ENCODE measurements at places on chromosomes 5 and 9.

DNA sequence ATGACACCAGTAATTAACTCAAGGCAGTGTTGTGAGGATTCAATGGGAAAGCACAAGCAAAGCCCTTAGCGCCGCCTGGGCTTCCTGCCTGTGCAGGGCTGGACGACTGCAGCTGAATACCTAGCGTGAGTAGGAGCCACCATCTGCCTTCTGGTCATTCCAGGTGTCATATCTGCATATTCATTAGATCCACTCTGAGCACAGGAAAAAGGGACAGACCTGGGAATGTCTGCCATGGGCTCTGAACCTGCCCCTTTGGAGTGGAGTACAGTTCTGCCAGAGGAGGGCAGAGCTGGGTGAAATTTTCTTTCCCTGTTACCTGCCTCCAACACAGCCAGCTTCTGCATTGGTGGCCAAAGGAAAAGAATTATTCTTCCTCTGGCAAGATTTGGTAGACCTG is 298.8 kb downstream of the NSG2 start:
- DNase-seq, result no peak

- no peak for DNase-seq
These were observed 32.9 kb downstream of the OTULINL start for GRCh38 chr5:14614490-14614889.

GRCh38 chr5:24059006-24059405 is 551.6 kb downstream of the PRDM9 start:
- DNase-seq, result no peak

- no peak for DNase-seq
These were observed 84.2 kb downstream of the FNBP1 start for GRCh38 chr9:129958796-129959195.

DNA sequence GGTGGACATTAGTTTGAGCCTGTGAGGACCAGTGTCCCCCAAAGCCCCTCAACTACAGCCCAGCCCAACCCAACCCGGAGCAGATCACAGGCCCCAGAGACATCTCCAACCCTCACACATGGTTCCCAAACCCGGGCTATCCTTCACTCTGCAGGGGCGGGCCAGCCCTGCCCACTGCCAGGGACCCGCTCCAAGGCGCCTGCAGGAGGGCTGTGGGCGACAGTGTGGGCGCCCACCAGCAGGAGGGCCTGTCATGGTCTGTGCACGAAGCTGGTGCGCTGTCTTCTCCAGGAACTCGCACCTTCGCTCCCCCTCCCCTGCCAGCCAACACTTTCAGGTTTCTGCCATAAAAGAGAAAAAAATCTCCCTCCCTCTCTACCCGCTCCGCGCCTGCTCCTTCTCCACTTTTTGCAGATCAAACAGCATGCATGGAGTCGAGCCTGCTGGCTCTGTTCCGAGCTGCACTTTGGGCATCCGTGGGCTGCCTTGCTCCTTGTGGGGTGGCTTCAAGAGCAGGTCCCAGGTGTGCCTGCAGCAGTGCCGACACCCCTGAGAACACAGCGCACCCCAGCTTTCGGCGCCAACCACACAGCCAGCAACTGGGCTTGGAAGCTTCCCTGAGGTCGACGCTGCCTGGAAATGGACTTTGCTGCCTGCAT is 133.7 kb upstream of the PPP1R26 start:
- no peak for DNase-seq

- DNase-seq, result no peak
These were observed 29.3 kb downstream of the TNFAIP8 start for GRCh38 chr5:119385136-119385535.

DNA sequence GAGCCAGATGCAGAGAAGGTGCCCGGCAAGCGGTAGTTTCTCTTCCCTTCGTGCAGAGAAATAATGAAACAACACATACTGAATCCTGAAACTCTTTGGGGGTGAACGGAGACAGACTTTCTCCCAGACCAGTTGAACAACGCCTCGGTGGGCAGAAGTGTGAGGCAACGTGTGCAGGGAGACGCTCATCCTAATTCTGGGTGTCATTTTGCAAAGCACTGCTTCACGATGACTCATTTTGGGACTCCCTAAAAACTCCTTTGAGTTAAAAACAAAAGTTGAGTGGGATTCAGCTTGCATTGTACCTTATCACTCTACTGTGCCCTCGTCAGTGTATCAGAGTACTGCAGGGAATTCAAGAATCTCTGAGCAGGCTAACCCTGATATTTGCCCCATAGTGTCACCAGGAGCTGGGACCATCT is 3.5 kb upstream of the NEK6 start:
- DNase-seq, result no peak

- DNase-seq, result no peak
These were observed 54.4 kb downstream of the GNAQ start for GRCh38 chr9:77977210-77977611.

GRCh38 chr5:102855681-102856388 is 100.7 kb downstream of the PAM start:
- DNase-seq, result no peak

DNA sequence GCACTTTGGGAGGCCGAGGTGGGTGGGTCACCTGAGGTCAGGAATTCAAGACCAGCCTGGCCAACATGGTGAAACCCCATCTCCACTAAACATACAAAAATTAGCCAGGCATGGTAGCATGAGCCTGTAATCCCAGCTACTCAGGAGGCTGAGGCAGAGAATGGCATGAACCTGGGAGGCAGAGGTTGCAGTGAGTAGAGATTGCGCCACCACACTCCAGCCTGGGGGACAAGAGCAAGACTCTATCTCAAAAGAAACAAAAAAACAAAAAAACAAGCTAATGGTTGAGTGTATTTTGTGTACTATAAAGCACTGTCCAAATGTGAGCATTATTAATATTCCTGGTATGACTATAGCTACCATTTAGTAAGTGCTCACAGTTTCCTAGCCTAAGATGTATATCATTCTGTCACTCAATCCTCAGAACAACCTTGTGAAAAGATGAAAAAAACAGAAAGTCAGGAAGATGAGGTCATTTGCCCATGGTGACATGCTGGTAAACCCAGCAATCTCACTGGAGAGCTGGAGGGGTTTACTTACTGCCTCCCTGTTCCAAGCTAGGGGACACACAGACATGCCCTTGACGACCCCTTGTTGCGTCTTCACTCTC is 27.7 kb downstream of the ARHGEF37 start:
- no peak for DNase-seq

Data from thoracic aorta (tissue), 2 donors.